ENCODE measurements at places on chromosomes 3 and 15.

DNA sequence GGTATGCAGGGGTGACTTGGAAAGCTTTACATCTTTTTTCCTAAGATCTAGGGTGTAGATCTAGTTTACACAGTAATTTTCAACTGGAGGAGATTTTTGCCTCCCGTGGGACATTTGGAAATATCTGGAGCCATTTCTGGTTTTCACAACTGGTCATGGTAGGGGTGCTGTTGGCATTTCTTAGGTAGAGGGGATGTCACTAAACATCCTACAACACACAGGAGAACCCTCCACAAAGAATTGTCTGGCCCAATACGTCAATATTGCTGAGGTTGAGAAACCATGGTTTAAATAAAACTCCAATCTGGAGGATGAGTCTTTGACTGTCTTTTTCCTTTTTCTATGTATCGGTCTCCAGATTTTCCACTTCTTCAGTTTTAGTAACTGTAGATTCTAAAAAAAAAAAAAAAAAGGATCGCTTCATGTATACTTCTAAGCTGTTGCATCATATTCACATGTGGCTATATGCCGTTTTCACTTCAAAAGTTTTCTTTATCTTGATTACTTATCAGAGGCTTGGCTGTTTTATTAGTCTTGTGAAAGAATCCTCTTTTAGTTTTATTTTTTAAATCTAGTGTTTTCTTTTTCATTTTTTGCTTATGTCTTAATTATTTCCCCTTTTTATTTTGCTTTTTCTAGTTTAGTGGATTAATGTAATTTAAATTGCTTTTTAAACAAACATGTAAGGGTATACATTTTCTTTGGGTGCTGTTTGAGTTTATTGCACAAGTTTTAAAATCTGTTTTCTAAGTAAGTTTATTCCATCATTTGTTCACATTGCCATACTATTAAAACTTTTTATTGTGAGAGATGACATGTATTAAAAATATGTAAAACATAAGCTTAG, 21.2 kb downstream of the UBE2Q2 start:
- DNase-seq, result no peak

- no peak for DNase-seq
These were observed 17.6 kb downstream of the ACAD11 start for GRCh38 chr3:132641837-132642538.

DNA sequence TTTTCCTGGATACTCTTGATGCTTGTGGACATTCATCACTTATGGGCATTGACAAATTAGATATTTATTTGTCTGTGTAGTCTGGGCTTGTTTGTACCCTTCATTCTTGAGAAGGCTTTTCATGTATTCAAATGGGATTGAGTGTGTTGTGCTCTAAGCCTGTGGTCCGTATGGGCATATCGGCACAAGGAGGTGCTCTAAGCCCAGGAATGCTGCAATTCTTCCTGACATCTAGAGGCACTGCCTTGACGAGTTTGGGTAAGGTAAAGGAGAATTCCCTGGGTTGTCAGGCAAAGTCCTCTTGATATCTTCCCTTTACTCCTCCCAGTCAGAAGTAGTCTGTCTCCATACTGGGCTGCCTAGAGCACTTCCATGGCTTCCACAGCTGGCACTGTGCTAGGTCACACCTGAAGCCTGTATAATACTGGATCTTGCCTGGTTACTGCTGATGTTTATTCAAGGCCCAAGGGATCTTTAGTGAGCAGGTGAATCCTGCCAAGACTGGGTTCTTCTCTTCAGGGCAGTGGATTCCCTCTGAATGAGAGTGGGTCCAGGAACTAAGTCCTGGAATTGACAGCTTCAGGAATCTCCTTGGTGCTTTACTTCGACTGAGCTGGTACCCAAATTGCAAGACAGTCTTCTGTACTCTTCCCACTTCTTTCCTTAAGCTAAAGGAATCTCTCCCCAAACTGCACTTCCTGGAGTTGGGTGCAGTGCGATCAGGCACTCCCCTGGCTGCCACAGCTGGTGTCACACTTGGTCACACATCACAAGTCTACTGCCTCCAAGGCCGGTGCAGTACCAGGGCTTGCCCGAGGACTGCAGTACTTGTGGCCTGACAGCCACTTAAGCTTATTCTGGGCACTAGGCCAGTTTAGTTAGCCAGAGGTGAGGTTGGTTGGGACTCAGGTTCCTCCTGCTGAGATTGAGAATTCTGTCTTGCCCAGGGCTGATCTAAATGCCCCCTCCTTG, 46.0 kb downstream of the GALK2 start:
- DNase-seq, result no peak

GRCh38 chr15:32729700-32730395, 12.0 kb downstream of the GREM1 start:
- no peak for DNase-seq

DNA sequence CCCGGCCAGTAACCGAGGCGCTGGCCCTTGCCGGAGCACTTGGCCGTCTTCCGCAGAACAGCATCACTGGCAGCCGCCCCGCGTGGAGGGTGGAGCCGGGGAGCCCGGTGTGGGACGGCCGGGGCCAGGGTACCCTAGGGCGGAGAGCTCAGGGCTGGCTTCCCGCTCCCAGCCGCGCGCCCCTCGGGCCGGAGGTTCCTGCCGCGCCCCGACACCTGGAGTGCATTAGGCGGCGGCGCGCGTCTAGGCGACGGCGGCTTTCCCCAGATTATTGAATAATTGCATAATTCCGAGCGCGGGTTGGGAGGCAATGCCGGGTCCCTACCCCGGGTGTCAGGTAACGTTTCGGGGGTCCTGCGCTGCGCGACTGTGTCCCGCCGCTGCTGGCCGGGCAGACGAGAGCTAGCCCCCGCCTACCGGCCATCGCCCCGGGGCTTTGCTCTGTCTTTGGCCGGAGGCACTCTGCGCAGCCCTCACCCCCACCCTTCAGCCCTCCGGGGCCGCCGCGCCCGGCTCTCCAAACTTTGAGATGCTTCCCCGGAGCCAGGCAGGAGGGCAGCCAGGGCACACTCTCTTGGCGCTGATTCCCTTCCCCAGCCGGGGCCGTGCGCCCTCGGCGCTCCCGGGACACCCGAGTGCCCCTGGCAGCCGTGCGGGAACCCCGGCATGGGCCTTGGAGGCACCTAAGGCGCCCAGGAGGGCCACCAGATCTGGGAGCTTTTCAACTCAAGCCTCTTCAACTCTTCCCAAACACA, 749 bp downstream of the ITGA11 start:
- DNase-seq, result no peak

- DNase-seq, result no peak
These were observed 43.2 kb downstream of the CMTM8 start for GRCh38 chr3:32281570-32282106.

- DNase-seq, result no peak
These were observed 210.6 kb upstream of the UBE3A start for GRCh38 chr15:25649390-25649789.

GRCh38 chr15:62165104-62165792, at the start of gene C2CD4B:
TSS of gene C2CD4B (minus strand) at chr15:62165285. CDS start at chr15:62164984, 301 bp downstream.
- peak; percentile 6 for DNase-seq

- no peak for DNase-seq
These were observed 490.1 kb upstream of the ZNF385D start for GRCh38 chr3:22241110-22241509.

GRCh38 chr3:169498336-169498735, 165.2 kb downstream of the MECOM start:
- DNase-seq, result no peak

DNA sequence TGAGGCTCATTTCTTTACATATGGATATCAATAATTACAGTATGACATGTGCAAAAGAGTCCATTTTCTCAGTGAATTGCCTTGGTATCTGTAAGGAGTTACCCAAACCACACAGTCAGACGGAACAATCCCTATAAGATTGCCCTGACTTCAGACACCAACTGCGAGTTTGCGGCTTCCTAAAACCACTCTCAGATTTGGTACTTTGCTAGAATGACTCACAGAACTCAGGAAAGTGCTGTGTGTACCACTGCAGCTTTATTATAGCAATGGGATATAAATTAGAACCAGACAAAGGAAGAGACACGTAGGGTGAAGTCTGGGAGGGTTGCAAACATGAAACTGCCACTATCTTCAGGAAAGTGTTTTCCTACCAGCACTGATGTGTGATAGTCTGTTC, 45.8 kb upstream of the ATP13A3 start:
- DNase-seq, result no peak

GRCh38 chr15:63403254-63403945, 21.8 kb upstream of the CA12 start:
- DNase-seq, result no peak

- DNase-seq, result no peak
These were observed 50.1 kb downstream of the PCSK6 start for GRCh38 chr15:101439285-101439919.

DNA sequence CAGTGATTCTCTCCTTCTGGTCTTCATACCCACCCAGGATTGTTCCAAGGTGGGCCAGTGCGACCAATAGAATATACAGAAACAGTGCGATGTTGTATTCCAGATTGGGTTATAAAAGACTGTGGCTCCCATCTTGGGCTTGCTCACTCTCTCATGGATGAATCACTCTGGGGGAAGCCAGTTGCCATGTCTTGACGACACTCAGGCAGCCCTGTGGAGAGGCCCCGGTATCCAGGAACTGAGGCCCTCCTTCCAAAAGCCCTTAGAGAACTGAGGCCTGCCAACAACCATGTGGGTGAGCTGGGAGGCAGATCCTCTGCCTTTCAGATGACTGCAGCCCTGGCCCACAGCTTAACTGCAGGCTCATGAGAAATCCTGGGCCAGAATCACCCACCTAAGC, 57.2 kb downstream of the SH3GL3 start:
- DNase-seq, result no peak

DNA sequence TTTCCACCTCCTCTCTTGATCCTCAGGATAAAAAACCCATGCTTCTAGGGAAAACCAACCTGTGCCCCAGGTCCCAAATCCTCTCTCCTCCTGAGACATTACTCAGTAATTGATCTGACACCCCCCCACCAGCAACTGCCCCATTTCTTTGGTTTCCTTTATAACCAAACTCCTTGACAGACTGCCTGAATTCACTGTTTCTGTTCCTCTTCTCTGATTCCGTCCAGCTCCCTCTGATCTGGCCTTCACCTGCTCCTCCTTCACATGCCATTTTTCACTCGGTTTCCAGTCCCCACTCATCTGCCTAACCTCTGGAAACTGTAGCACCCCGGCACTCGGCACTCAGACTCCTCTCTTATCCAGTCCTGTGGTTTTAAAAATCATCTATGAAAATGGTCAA, 2.1 kb downstream of the CCDC51 start:
- DNase-seq, result no peak

- no peak for DNase-seq
These were observed 589 bp downstream of the KLF15 start for GRCh38 chr3:126356373-126357264.

DNA sequence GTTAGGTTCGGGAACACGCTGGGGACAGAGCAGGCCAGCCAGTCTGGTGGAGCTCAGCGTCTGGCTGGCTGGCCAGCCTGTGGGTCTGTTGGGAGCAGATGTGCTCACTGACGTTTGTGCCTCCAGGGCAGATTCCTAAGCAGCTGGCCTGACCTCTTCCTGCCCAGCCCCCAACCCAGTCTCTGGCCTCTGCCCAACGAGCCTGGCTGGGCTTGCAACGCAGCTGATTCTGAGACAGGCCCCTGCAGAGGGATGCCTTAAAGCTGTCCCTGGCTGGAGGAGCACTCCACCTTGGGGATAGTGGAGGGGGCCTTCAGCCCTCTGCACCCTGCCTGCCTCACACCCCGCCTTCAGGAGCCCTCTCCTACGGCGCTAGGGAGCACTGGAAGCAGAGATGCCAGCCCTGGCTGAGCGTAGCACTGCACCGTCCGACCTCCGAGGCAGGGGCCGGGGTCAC, 46.0 kb downstream of the KLF13 start:
- DNase-seq, result no peak

GRCh38 chr3:72334681-72335457, 513.4 kb downstream of the SHQ1 start:
- DNase-seq, result no peak

GRCh38 chr15:91688811-91689210, 164.7 kb upstream of the SLCO3A1 start:
- DNase-seq, result no peak

DNA sequence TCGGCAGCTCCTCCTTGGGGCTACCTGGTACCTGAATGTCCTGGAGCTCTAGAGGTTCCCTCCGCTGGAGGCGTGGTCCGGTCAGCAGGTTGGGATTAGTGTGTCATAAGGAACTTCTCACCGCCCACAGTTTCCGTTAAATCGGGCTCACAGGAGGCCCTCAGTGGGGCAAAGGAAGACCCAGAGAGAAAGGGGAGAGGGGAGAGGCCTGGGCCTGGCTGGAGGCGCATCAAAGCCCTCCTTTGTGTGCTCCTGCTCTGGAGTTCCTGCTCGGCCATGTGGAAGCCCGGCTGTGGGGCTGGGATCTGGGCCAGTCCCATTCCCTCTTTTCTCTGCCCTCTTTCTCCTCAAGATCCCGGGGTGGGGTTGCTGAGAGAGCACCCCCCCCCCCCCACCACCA, at the start of gene RLBP1:
TSS of gene RLBP1 (minus strand) at position 37 of the 400 bp plus-strand sequence. CDS start 2,604 bp downstream, outside the sequence.
- no peak for DNase-seq

- DNase-seq, result no peak
These were observed 54.0 kb downstream of the TSC22D2 start for GRCh38 chr3:150462108-150462507.

DNA sequence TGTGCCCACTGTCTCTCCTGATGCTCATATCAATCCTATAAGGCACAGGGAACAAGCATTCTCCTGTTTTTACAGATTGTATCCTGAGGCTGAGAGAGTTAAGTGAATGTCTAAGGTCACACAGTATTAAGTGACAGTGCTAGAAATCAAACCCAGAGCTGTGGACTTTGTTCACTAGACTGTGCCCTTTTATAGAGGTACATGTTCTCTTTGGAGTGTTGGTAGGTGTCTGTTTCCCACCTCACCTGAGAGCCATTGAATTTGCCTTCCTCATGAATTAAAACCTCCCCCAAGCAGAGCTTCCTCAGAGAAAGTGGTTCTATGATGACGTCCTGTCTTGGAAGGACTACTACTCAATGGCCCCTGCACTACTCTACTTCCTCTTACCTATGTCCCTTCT, 12.4 kb downstream of the ADIPOQ start:
- no peak for DNase-seq

DNA sequence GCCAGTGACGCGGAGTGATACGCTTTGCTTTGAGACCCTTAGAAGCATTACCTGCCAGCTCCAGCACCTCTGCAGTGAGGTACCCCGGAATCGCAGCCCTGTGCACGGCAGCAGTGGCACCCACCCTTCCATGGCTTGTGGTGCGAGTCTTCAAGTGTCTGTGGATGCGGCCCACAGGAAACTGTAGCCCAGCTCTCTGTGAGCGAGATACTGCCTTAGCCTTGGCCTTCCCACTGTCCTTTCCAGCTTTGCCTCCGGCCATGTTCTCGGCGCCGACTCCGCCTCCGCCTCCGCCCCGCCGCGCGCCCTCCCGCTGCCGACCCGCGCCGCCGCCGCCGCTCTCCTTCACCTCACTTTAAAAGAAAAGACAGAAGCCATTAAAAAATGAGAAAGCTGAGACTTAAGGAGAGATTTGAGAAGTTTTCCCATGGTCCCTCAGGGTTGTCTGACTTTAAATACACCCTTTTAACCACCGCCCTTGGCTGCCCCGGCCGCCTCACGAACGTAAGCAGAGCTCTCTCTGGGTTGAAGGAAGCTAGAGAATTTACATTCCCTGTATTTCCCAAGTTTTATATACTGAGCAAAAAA, 78.5 kb upstream of the FAM174B start:
- no peak for DNase-seq

GRCh38 chr15:41936649-41937567, 35.4 kb downstream of the EHD4 start:
- DNase-seq, result peak; percentile 65

GRCh38 chr3:146125951-146126350, 35.0 kb downstream of the PLOD2 start:
- no peak for DNase-seq

GRCh38 chr3:23923786-23924185, 6.9 kb downstream of the RPL15 start:
- DNase-seq, result no peak
